Posterior vena cava (tissue), 2 donors: ENCODE measurements at places on chromosomes 5 and 9. TPM values are rescaled to one million over a fixed set of nuclear protein-coding genes. Genes with fewer than 3 reads are reported as not detected.

DNA sequence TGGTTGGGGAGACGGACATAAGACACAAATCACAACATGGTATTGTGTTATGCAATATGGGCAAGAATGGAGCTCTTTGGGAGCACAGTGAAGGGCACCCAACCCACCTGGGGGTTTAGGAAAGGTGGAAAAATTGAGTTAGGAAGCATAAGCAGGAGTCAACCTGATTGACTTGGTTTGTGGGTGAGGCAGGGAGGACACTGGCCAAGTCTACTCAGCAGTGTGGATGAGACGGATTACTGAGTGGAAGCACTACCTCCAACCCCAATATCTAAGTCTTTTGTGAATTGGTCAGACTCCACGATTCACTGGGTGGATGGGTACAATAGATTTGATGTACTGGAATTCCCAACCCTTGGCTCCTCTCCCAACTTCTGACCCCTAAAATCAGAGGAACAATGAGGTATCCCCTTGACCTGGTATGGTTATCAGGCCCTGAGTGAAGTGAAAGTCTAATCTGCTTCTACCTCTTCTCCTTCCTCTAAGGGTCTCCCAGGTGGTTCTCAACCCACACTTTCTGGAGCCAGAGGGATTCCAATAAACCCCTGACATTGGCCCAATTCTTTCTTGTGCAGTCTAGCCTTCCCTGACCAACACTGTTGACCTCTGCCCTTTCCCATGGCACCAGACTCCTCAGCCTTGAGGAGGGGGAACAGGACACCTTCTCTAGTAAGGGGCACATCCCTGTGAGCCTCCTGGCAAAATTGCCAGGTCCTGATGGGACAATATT lies 5.2 kb downstream of the EGR1 start:
- DNase-seq = peak; percentile 78

GRCh38 chr5:54785729-54786591 lies 199.4 kb downstream of the ESM1 start:
- peak; percentile 82 for DNase-seq

GRCh38 chr5:117013280-117013877 lies 438.8 kb upstream of the SEMA6A start:
- DNase-seq = no peak

DNA sequence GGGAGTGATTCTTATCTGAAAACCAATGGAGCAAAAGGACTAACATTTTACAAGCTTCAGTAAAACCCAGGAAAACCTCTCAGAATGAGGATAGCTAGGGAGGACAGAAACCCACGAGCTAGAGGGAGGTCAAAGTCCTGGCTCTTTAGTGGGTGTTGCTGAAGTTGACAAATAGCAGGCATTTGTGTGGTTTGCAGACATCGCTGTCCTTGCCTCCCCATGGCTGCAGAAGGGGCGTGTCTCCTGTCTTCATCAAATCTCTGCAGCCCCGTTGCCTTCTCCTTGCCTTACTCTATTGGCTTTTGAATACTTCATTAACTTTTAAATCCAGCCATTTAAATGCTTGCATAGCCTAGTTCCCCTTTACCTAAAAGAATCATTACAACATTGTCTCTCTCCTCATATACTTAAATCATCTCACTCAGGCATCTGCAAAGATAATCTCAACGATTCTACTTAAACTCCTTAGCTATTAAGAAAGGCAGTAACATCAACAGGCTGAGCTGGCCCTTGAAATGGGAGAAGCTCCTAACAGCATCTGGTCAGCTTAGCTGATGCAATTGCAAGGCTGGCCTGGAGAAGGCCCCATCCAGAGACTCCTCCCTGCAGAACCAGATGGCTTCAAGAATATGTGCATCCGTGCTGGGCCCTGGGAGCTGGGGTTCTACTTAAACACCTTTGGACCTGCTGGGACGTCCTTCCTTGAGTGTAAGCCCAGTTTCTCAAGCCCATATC lies 152.8 kb upstream of the TAS2R1 start:
- no peak for DNase-seq

GRCh38 chr9:655875-656274 lies 185.6 kb upstream of the DMRT1 start:
- DNase-seq = peak; percentile 94

DNA sequence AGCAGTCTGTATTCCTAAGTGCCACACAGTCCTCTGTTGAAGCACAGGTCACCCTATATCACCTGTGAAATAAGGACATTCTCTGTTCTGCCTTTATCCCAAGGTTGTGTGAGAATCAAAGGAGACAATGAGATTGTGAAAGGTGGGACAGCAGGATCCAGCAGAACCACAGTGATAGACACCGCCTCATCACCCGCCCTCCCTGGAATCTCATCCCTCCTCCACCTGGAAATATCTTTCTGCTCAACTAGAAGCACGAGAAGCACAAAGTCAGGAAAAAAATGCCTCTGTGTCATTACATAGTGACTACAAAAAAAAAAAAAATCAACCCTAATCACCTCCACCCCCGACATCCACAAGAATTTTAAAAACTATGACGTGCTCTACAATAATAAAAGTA lies 32.3 kb downstream of the KLHL3 start:
- DNase-seq = no peak

- DNase-seq = no peak
Observed at GRCh38 chr9:127717766-127718165, 1.9 kb downstream of the TTC16 start.

GRCh38 chr5:1363160-1363559 lies 18.3 kb upstream of the CLPTM1L start:
- DNase-seq = no peak

DNA sequence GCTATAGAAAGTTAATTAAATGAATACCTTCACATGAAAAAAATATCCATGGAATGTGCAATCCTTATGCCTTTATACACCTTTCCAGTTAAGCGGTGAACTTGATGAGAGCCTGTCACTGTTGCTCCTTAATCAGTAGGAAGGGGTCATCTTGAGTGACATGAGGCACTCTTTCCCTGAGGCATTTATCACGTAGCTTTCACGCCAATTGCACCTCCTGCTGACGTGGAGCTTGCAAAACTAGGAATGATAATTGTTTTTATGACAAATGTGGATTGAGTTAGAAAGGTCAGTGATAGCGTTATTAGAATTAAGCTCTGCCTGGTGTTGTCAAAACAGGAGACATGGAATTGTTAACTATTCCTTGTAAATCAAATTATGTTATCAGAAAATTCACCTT lies 79.7 kb downstream of the SLF1 start:
- no peak for DNase-seq

GRCh38 chr5:16350816-16351215 lies 114.8 kb downstream of the ZNF622 start:
- no peak for DNase-seq

GRCh38 chr9:133429641-133430161 lies 7.5 kb downstream of the ADAMTS13 start:
- no peak for DNase-seq

DNA sequence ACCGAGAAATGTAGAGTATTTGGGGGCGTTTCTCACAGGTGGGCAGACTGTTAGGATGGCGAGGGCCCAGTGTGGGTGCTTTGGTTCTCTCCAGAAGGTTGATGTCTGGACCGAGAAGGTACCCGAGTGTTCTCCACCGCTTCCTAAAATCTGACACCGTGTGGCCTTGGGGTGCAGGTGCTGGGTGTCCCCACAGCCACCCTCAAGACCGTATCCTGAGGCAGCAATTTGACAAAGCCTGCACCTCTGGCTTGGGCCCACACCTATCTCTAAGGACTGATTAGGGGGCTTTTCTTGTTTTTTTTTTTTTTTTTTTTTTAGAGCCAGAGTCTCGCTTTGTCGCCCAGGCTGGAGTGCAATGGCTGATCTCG lies 1.3 kb downstream of the PPP1R26 start:
- no peak for DNase-seq

GRCh38 chr5:123659495-123659894 lies 147.5 kb downstream of the CSNK1G3 start:
- no peak for DNase-seq

DNA sequence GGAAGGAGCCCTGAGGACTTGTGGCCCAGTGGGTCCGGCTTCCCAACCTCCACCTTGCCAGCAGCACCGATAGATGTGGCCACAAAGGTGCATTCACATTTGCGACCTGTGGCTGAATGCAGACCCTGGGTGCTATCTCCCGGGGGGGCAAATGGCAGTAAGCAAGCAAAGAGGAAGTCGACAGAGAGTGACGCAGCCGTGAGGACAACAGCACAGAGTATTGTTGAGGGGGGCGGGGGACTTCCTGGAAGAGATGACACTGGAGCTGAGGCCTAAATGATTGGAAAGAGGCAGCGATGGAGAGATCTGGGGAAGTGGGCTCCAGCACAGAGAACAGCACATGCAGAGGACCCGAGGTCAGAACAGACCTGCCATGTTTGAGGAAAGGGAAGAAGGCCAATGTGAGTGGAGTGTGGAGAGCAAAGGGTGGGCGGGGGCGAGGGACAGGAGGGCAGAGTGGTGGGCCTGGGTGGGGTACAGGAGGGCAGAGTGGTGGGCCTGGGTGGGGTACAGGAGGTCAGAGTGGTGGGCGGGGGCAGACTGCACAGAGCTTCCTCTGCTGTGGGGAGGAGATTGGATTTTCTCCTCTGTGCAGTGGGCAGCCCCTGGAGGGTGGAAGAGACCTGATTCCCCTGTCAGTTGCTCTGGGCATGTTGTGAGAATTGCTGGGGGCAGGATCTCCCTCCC lies 42.6 kb downstream of the ADAMTS2 start:
- peak; percentile 80 for DNase-seq

DNA sequence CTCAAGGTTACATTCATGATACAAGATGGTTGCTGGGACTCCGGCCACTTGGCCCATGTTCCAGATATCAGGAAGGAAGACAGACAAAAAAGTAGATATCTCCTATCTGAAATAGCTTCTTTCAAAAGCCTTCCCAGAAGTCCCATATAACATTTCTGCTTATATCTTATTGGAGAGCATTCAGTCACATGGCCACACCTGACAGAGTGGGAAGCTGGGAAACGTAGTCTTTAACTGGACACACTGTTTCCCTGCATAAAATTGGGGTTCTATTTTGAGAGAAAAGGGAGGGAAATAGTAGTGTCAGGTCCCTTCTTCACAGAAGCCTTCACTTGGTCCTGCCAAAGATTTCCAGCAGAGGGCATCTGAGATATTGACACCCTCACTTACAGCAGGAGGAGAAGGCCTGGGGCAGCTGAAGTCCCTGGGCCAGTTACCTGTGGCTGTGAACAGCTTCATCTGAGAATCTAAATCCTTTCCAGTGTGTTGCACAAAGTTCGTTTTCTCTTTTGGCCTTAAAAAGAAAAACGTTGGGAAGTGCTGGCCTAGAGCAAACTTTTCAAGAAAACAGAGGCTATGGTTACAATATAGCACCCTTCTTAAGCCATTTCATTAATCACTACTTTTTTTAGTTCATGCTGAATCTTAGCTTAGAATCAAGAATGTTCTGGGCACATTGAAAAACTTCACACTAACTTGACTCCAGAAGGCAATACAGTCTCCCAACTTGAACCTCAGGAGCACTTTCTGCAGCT lies 33.5 kb downstream of the SPEF2 start:
- DNase-seq = no peak

DNA sequence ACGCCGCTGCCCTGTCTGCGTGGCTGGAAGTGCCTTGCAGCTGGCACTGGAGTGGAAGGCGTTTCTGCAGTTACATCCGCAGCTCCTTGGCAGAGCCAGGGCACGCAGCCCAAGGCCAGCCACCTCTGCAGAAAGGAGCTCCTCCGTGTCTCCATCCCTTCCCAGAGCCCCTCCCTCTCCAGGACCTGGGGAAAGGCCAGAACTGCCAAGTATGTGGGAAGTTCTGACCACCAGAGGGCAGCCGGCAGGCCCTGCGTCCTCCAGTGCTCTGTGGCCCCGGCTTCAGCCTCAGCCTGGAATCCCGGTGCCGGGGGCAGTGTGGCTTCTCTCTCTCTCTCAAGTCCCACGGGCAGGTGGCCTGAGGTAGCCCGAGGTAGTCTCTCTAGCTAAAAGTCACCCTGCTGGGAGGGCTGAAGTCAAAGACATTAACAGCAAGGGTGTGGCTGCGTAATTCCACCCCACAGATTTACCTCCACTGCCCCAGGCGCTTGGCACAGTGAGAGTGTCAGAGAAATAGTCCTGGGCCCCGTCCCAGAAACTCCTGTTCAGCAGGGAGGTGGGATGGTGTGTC lies 101.7 kb upstream of the FCN2 start:
- DNase-seq = no peak

DNA sequence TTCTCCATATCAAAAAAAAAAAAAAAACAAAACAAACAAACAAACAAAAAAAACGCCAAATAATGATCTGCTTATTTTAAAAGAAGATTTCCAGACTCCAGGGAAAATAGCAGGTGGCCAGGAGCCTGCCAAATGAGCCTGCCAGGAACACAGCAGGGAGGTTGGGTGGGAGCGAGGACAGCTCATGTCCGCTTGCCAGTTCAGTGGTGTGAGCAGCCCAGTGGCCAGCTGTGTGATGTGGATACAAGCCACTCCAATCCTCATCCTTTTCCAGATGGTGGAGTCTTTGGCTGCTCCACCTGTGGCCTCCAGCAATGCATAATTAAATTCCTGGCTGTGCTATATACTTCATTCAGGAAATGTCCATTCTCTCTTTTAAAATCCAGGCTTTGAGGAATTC lies 1025.1 kb upstream of the C9orf72 start:
- no peak for DNase-seq

Gene SLC25A2
- total RNA-seq = 0.46 TPM

Gene PPP3R2
- total RNA-seq = not detected

Gene NUTM2G
- total RNA-seq = not detected

Gene PTGDS
- 475 TPM for total RNA-seq

Gene ARHGEF37
- 11.0 TPM for total RNA-seq

Gene EDIL3
- total RNA-seq = 117 TPM

Gene GAPVD1
- total RNA-seq = 42.5 TPM

Gene PALM2AKAP2
- 101 TPM for total RNA-seq

Gene RMRP
- 21,166 TPM for total RNA-seq

Gene CDC25C
- not detected for total RNA-seq

Gene MEF2C
- total RNA-seq = 86.7 TPM
